Neural progenitor cell (in vitro differentiated cells): ENCODE measurements at places on chromosomes 13 and 19. TPM values are rescaled to one million over a fixed set of nuclear protein-coding genes. Genes with fewer than 3 reads are reported as not detected.

The MUC16 gene
- total RNA-seq = under 0.01 and 0.07 TPM in 2 replicates

The LRG1 gene
- total RNA-seq = 0.19 TPM in 1 of 2 replicates, not detected in the other

The DHDH gene
- total RNA-seq = 1.6 TPM in 1 of 2 replicates, not detected in the other

The ATP8A2 gene
- total RNA-seq = 4.2 and 4.8 TPM in 2 replicates

The CDC42EP5 gene
- 1.1 TPM in 1 of 2 replicates, not detected in the other for total RNA-seq

The MEIOSIN gene
- total RNA-seq = 0.06 TPM in 1 of 2 replicates, not detected in the other

The SYMPK gene
- total RNA-seq = 38.3 and 65.7 TPM in 2 replicates

The KLK12 gene
- total RNA-seq = not detected in 2 replicates

The DIAPH3 gene
- 30.1 and 51.5 TPM in 2 replicates for total RNA-seq

The GIPC3 gene
- total RNA-seq = 0.09 TPM in 1 of 2 replicates, not detected in the other

The TUBB4A gene
- total RNA-seq = 2.4 and 7.3 TPM in 2 replicates

The ARRDC5 gene
- total RNA-seq = not detected in 2 replicates

The ACER1 gene
- not detected in 2 replicates for total RNA-seq

The TRPM4 gene
- 3.1 and 11.2 TPM in 2 replicates for total RNA-seq

The KLHL26 gene
- 5.8 and 7.1 TPM in 2 replicates for total RNA-seq

The ZNF729 gene
- total RNA-seq = not detected in 2 replicates

The BCAM gene
- total RNA-seq = 7.1 and 16.9 TPM in 2 replicates

The CRX gene
- 0.19 and 0.22 TPM in 2 replicates for total RNA-seq

The LILRB1 gene
- not detected in 2 replicates for total RNA-seq

The CGB2 gene
- total RNA-seq = 1.0 TPM in 1 of 2 replicates, not detected in the other

The TNNI3 gene
- total RNA-seq = 22.2 and 41.0 TPM in 2 replicates

The IGFL3 gene
- total RNA-seq = not detected in 2 replicates

The MEF2B gene
- 0.15 TPM in 1 of 2 replicates, not detected in the other for total RNA-seq

The PLEKHA4 gene
- 6.2 and 6.3 TPM in 2 replicates for total RNA-seq

The ZNF468 gene
- total RNA-seq = 30.4 and 40.7 TPM in 2 replicates

The CABP5 gene
- total RNA-seq = not detected in 2 replicates

The ZNF534 gene
- 0.43 and 0.62 TPM in 2 replicates for total RNA-seq

The IGLON5 gene
- total RNA-seq = 5.4 and 15.8 TPM in 2 replicates

The TMEM150B gene
- total RNA-seq = 0.62 TPM in 1 of 2 replicates, not detected in the other

The NCAN gene
- 4.8 and 12.9 TPM in 2 replicates for total RNA-seq

The TPRX2 gene
- not detected in 2 replicates for total RNA-seq

The TNFSF11 gene
- total RNA-seq = 0.21 and 0.46 TPM in 2 replicates

The SIGLEC14 gene
- not detected in 2 replicates for total RNA-seq

The MAMSTR gene
- 1.2 and 1.4 TPM in 2 replicates for total RNA-seq
